Sigmoid colon (tissue), 7 donors: ENCODE measurements at places on chromosomes 11 and 22. TPM values are rescaled to one million over a fixed set of nuclear protein-coding genes. Genes with fewer than 3 reads are reported as not detected.
A peak's percentile ranks its signal among the peaks of the same experiment; 100 is the strongest.

DNA sequence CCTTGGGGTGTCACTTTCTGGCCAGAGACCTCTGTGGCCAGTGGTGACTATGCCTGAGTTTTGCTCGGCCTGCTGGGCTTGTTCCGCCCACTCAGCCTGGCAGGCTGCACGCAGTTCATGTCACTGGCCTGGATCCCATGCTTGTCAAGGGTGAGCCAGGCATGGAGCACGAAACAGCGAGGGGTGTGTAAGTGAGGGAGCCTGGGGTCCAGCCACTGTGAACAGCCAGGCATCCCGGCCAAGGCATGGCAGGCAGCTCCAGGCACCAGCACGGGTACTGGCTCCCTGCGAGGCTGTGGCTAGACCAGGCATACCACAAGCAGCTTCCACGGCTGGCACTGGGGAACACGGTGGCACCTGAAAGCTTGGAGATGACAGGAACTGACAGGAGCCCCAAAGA, 214.3 kb downstream of the LRRC4C start:
- H3K27ac ChIP-seq = no peak overlapping the region
- DNase-seq = peak; percentile 62
- H3K4me1 ChIP-seq = no peaks in the 10 kb centered on the region
- no peak overlapping the region for H3K4me3 ChIP-seq
- no peaks in the 10 kb centered on the region for H3K36me3 ChIP-seq
- no peaks in the 10 kb centered on the region for H3K27me3 ChIP-seq

DNA sequence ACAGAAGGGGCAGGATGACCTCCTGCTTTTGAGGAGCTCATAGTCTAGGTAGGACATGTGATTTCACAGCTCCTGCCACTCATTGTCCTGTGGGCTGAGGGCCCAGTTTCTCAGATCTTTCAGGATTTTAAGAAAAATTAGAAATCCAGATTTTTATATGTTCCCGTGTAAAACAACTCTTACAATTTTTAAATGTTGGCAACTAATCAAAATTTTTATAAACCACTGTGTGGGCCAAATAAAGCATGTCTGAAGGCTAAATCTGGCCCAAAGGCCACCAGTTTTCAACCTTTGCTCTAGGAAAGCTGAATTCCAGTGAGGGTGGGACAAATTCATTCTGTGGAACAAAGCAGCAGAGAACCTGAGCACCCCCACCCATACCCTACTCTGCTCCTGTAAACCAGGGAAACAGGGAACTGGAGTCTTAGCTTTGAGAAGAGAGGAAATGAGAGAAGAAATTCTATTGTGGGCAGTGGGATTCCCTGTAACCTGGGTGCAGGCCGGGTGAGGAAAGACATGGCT, 20.6 kb downstream of the LRRC32 start:
- no peaks in the 10 kb centered on the region for H3K27me3 ChIP-seq
- no peaks in the 10 kb centered on the region for H3K36me3 ChIP-seq
- no peak overlapping the region for H3K4me3 ChIP-seq
- peak; percentile 44 for DNase-seq
- no peak overlapping the region for H3K27ac ChIP-seq

CDCA5 gene
- total RNA-seq = 0.33 TPM

SORL1 gene
- 12.2 TPM for total RNA-seq

GRCh38 chr11:92752122-92752521, 217.3 kb upstream of the MTNR1B start:
- no peak for DNase-seq
- no peak overlapping the region for H3K4me3 ChIP-seq
- H3K27ac ChIP-seq = no peak overlapping the region
- no peaks in the 10 kb centered on the region for H3K36me3 ChIP-seq
- no peaks in the 10 kb centered on the region for H3K27me3 ChIP-seq

NUP50 gene
- 23.2 TPM for total RNA-seq

DNA sequence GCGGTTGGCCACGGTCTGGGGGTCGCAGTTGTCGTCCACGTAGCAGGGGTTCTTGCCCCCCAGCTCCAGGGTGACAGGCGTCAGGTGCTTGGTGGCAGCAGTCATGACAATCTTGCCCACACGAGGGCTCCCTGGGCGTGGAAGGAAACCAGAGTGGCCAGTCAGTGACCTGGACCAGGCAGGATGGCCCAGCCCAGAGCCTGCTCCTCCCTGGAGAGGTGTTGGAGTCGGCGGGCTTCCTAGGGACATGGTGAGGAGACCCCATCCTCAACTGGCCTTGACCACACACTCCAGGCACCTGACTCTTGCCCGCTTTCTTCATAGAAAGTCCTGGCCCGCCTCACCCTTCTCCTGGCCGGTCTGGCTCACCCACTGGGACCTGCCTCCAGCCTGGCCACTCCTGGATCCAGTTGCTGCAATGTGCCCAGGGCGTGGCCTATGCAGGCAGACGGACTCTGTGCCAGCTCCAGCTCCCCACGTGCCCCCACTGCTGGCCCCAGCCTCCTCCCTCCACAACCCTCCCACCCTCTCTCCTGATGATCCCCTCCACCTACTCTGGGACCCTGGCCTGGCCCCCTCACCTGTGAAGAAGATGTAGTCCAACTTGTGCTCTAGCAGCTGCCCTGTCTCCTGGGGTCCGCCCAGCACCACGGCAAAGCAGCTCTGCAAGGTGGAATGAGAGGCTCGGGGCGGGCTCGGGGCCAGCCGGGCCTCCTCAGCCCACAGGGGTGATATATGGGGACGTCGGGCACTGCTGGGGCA, 8.7 kb downstream of the ALDH3B2 start:
- H3K4me1 ChIP-seq = no peaks in the 10 kb centered on the region
- no peaks in the 10 kb centered on the region for H3K27me3 ChIP-seq
- no peak for DNase-seq
- no peak overlapping the region for H3K4me3 ChIP-seq

- DNase-seq = peak; percentile 82
- H3K27me3 ChIP-seq = no peaks in the 10 kb centered on the region
- peak overlapping the region; percentile 97 for H3K4me3 ChIP-seq
Observed at GRCh38 chr11:65180877-65181568, 705 bp upstream of the CAPN1 start.

- no peaks in the 10 kb centered on the region for H3K27me3 ChIP-seq
- H3K4me3 ChIP-seq = no peak overlapping the region
- H3K4me1 ChIP-seq = no peaks in the 10 kb centered on the region
- H3K27ac ChIP-seq = no peak overlapping the region
- no peak for DNase-seq
Observed at GRCh38 chr22:32446321-32446720, 17.9 kb downstream of the BPIFC start.

OR5P2 gene
- total RNA-seq = not detected

- H3K36me3 ChIP-seq = no peaks in the 10 kb centered on the region
- no peak overlapping the region for H3K27ac ChIP-seq
- H3K27me3 ChIP-seq = no peaks in the 10 kb centered on the region
- H3K4me3 ChIP-seq = no peak overlapping the region
- DNase-seq = no peak
- H3K4me1 ChIP-seq = no peaks in the 10 kb centered on the region
Observed at GRCh38 chr11:85768473-85769146, 42.3 kb downstream of the SYTL2 start.

DNA sequence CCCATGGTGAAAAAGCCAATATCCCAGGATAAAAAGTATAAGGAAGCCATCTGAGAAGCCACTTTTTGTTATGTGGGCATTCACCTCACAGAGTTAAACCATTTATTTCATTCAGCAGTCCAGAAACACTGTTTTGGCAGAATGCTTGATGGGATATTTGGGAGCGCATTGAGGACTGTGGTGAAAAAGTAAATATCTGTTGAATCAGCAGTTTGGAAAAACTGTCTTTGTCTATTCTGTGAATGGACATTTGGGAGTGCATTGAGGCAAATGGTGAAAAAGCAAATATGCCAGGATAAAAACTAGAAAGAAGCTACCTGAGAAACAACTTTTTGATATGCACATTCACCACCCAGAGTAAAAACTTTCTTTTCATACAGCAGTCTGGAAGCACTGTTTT, 276.2 kb upstream of the TRIM48 start:
- H3K4me3 ChIP-seq = no peak overlapping the region
- H3K4me1 ChIP-seq = no peaks in the 10 kb centered on the region
- H3K27me3 ChIP-seq = no peaks in the 10 kb centered on the region
- no peaks in the 10 kb centered on the region for H3K36me3 ChIP-seq

DNA sequence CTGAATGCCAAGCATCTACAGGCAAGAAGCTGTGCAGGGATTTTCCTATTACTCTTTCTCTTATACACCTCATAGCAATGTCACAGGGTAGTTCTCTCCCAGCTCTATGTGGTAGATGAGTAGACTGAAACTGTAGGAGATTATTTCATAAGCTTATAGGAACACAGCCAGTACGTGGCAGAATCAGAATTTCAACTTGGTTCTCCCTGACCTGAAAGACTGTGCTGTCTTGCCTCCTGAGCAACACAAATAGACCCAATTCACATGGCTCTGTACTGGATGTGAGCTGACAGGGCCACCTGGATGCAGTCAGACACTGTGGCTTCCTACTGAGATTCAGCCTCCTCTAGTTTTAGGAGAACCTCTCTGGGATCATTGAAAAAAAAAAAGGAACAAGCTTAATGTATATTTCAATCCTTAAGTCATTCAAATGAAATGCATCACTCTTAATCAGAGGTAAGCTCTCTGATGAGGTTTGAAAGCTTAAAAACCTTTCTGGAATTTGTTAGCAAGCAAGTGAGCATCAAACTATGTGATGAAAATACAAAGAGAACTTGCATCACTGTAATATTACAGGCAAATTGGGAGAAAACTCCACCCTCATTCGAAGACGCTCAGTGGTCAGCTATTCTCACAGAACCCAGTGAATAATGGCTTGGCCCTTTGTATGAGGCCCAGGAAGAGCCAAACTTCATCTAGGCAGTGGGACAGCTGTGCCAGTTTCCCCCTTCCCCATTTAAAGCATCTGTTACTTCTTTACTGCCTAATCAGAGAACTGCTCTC, 1039.3 kb downstream of the NTM start:
- no peaks in the 10 kb centered on the region for H3K36me3 ChIP-seq
- no peaks in the 10 kb centered on the region for H3K27me3 ChIP-seq
- H3K4me1 ChIP-seq = no peaks in the 10 kb centered on the region
- DNase-seq = no peak
- H3K4me3 ChIP-seq = no peak overlapping the region

- H3K4me1 ChIP-seq = no peaks in the 10 kb centered on the region
- no peak overlapping the region for H3K27ac ChIP-seq
- no peaks in the 10 kb centered on the region for H3K36me3 ChIP-seq
- H3K27me3 ChIP-seq = no peaks in the 10 kb centered on the region
- DNase-seq = no peak
- H3K4me3 ChIP-seq = no peak overlapping the region
Observed at GRCh38 chr22:49594078-49594477, 233.6 kb downstream of the BRD1 start.

DNA sequence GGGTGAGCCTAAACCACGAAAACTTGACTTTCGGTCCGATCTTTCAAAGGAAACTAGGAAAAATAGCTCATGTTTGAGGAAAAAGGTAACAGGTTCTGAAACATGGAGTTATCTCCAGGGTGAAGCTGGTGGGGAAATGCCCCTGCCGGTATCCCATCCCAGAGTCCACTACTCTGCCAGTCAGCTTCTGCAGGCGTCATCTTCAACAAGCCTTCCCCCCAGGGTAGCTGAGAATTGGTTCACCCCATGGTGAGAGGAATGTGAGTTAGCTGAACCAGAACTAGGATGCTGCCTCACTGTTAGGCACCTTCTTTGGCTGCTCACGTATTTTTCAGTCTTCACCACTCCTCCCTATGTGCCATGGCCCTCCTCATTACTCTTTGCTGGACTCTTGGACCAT, 1.1 kb downstream of the GVQW3 start:
- peaks cover 40% of the 10 kb centered on the region for H3K4me1 ChIP-seq
- H3K27ac ChIP-seq = no peak overlapping the region
- no peaks in the 10 kb centered on the region for H3K27me3 ChIP-seq
- no peak overlapping the region for H3K4me3 ChIP-seq
- H3K36me3 ChIP-seq = no peaks in the 10 kb centered on the region

DNA sequence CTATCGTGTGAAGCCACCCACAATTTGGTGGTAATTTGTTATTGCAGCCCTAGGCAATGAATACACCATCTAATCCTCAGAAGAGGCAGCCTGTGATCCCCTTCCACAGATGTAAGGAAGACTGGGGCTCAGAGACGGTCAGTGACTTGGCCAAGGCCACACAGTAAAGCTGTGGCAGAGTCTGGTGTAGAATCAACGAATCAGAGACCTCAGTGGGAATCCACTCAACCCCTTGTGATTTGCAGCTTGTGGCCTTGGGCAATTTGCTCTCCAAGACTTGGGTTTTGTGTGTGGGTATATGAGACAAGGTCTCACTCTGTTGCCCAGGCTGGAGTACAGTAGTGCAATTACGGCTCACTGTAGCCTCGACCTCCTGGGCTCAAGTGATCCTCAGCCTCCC, 1.9 kb downstream of the LGALS2 start:
- no peaks in the 10 kb centered on the region for H3K36me3 ChIP-seq
- no peak for DNase-seq
- H3K4me1 ChIP-seq = peaks cover 11% of the 10 kb centered on the region
- no peak overlapping the region for H3K27ac ChIP-seq
- no peak overlapping the region for H3K4me3 ChIP-seq
